Stimulated activated CD4-positive, alpha-beta T cell treated with anti-CD3 and anti-CD28 coated beads, Interleukin-1b, Interleukin-23, amount 100 ng/mL, for 1 hour (primary cell): ENCODE measurements at places on chromosomes 16 and 17.
A peak's percentile ranks its signal among the peaks of the same experiment; 100 is the strongest.

GRCh38 chr16:79943736-79944135, 343.2 kb upstream of the MAF start:
- no peak for DNase-seq

- DNase-seq: no peak
These were observed 29.2 kb upstream of the FASN start for GRCh38 chr17:82127315-82127595.

DNA sequence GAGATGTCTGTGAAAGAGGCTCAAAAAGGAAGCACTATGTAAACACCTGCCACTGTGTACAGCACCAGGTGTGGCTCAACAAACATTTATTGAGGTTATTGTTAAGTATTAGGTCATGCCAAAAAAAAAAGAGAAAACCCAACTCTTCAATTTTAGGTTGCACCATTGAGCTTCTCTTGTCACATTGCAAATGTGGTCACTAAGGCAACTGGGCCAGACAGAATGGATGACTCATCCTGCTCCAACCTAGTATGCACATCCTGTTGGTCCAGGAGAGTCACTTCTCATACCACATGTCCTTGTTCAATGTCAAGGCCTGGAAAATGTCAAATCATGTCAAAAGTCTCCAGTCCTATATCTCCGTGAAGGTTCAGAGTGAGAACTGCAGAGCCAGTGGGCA, 25.0 kb downstream of the HOXB1 start:
- peak; percentile 21 for DNase-seq

DNA sequence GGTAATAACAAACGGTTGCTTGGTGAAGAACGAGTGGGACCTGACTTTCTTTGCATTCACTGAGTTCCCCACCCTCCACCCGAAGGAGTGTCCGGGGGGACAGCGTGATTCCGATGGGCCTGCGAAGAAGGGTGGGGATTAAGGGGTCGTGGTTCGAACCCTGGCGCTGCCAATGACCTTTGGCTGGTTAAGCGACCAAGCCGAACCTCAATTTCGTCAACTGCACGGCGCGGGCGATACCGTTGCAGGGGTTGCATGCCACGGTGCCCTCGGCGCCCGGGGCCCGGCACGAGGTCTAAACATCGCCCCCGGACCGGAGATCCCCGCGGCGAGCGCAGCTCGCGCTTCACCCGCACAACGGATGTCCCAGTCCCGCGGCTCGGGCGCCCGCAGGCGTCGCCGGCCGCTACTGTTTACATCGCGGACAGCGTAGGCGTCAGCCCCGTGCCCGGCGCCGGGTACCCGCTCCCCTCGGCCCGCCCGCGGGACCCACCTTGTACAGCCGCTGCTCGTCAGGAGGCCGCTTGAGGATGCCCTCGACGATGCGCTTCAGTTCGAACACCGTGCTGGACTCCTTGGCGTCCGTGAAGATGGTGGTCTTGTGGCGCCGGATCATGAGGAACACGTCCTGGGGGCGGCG, 460 bp downstream of the ELOB start:
- no peak for DNase-seq

GRCh38 chr16:2799205-2799858, 1.1 kb downstream of the PRSS41 start:
- no peak for DNase-seq

DNA sequence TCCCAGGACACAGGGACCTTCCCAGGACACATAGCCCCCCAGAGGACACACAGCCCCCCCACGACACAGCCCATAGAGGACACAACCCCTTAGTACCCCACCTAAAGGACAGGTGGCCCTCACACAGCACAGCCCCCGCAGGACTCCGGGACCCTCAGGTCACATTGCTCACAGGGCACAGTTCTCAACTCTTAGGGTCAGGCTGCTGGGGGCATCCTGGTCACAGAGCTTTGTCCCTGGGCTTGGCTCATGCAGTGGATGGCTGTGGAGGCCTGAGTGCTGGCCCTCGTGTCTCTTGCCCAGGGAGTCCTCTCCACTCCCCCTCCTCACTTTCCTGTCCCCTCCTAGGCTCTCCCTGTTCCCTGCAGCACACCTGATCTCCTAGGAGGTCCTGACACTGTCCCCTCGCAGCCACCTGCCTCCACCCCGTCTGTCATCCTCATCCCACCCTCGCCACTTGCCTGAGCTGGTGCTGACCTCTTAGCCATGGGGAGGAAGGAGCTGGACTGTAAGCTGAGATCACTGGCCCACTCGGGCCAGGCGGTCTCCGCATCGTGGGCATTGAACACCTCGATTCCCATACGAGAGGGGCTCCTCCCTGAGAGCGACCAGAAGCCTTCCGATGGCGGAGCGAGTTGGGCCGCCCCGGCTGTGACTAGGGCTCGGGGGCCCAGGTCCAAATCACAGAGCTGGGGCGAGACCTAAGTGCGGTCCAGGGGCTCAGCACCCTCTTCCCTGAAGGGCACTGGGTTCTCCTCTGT, 1.4 kb upstream of the WDR45B start:
- no peak for DNase-seq

DNA sequence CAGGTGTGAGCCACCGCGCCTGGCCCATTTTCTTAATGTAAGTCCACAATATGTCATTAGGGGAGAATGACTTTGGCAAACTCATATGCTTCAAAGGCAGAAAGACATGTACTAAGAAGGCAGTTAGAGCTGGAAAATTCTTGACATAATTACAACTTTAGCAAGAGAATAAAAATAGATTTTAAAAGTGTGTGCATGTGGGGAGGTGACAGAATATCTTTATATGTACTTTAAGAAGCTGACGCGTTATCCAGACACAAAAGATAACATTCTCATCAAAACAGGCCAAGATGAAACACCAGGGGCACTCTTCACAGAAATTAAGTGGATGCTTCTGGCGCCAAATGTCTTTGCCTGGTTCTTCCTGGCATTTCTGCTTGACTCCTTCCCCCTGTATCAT, 28.2 kb downstream of the GJC1 start:
- DNase-seq: no peak

DNA sequence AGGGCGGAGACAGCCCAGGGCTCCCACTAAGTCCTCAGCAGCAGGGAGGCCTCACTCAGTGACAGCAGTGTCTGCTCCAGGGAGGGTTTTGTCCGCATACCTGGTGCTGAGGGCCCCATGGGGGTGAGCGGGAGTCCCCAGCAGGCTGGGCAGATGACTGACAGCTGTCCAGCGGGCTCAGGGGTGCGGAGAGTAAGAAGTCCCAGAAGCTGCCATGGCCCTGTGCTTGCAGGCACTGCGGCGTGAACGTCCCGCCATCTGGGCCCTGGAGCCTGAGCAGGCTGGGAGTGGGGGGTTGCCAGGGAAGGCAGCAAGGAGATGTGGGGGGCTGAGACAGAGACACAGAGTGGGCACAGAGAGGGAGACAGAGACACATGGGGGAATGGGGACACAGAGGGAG, 20.1 kb downstream of the CACNA1G start:
- no peak for DNase-seq

DNA sequence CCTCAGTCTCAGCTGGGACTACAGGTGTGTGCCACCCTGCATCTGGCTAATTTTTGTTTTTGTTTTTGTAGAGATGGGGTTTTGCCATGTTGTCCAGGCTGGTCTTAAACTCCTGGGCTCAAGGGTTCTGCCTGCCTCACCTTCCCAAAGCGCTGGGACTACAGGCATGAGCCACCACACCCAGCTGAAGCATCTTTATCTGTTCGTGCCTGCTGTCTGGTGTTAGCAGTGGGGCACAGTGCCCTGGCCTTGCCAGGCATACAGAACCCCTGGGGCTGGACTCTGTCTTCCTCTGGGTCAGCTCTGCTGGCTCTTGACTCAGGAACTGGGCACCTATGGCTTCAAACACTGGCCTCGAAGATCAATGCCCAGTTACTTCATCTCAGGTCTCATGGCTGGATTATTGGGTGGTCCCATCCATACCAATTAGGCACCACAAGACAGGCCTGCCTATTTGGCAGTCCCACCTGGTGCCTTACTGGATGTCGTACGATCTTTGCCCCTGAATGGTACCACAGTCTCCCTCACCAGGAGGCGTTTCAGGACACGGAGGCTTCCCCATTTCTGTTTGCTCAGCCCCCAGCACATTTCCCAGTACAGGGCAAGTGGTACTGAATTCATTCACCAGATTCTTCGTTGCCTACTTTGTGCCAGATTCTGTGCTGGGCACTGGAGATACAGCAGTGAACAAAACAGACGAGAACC, 99.3 kb downstream of the RAB11FIP4 start:
- DNase-seq: no peak

- no peak for DNase-seq
These were observed 5.5 kb downstream of the PCGF2 start for GRCh38 chr17:38742411-38743308.

DNA sequence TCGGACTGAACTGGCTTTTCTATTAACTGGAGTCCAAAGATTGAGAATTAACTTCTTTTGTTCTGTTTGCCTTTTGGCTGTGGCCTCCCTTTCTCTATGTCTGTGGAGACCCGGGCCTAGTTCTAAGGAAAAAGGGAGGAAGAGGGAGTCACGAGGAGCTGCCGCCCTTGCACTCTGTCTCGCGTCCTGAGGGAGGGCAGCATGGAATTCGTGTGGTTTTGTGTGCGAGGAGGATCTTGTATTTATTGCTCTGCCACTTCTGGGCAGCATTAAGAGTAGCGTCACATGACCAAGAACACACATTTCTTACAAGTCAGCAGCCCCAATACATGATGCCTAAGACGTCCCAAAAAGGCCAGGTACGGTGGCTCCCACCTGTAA, 23.6 kb downstream of the METTL22 start:
- DNase-seq: no peak

DNA sequence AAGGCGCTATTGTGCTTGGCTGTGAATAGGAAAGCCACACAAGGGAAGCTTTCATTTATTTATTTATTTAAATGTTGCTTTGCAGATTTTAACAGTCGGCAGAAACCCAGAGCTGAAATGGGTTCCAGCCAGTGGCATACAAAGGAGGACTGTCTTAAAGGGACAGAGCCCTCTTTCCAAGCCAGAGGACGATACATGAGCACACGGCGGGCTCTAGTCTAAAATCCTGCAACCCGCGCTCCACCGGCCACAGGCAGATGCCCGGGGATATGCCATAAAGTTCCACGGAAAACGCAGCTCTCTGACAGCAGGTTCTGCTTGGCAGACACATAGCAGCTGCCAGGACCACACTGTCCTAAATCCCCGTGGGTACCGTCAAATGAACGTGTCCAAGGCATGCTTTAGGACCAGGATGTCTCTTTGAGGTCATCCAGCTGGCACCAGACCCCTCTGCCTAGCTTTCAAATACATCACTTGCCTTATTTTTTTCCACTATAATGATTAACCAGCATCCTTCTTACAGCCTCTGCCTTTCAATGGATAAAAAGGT, 64.6 kb downstream of the CYTH1 start:
- no peak for DNase-seq

- DNase-seq: no peak
These were observed 27.3 kb upstream of the UBE2G1 start for GRCh38 chr17:4393806-4394205.

GRCh38 chr17:34706029-34706428, 126.6 kb downstream of the TMEM132E start:
- DNase-seq: no peak

DNA sequence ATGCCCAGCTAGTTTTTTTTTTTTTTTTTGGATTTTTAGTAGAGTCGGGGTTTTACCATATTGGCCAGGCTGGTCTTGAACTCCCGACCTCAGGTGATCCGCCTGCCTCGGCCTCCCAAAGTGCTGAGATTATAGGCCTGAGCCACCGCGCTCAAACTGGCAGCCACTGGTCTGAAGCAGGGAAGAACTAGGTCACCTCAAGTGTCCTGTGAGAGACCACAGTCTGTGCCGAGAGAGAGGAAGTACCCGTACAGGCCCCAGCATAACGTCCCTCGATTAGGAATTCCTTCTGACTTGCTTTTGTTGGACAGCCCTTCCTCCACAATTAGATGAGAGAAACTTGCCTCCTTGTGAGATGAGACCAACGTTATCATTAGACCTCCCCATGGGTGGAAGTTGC, 13.7 kb upstream of the CD300E start:
- DNase-seq: no peak

GRCh38 chr17:27543464-27543856, 87.2 kb downstream of the KSR1 start:
- no peak for DNase-seq

GRCh38 chr16:85586380-85587104, 26.6 kb upstream of the GSE1 start:
- no peak for DNase-seq

DNA sequence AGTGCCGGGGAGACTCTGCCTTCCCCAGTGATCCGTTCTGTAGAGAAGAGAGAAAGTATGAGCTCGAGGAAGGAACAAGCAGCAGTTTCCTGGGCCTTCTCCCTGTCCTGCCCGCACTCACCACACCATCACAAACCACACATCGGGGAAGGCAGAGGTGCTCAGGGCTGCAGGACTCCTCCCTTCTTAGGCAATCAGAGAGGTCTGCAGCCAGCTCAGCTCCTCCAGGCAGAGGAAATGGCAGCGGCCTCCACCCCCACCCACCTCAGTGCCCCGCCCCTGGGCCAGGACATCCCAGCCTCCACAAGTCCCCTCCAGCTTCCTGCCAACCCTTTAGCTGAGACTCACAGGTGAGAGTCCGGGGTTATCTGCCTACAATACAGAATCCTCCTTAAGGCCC, 2.0 kb downstream of the ZNF319 start:
- no peak for DNase-seq

- no peak for DNase-seq
These were observed 9.2 kb downstream of the C1QTNF1 start for GRCh38 chr17:79033046-79033616.

DNA sequence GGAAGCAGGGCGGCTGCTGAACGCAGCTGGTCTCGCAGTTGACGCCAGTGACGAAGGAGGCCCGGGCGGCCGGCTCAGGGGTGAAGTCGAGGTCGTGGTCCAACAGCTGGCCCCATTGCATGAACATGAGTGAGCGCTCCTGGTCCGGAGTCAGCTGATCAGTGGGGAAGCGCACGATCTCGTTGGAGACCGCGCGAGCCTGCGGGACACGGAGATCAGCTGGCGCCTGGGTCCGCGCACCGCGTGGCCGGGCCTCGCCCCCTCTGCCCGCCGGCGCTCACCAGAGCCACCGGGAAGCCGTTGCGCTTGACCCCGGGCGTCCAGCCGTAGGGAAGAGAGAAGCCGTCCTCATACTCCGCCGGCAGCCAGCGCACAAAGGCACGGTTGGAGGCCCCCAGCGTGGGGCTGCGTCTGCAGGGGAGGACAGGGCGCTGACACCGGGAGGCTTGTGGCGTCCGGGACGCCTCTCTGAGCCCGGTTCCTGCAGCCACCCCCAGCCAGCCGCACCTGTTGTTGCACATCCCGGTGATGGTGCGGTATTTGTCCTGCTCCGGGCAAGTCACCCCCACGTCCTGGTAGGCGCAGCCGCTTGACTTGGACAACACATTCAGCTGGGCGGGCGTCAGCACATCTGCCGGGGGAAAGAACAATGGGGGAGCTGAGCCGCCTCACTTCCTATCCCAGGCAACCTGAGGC, 1.6 kb downstream of the MPO start:
- DNase-seq: no peak

GRCh38 chr16:64150193-64150592, 971.7 kb downstream of the CDH11 start:
- no peak for DNase-seq
